ENCODE measurements at places on chromosomes 13 and 19.

GRCh38 chr19:15894359-15894758, 3.5 kb downstream of the CYP4F2 start:
- DNase-seq = no peak

GRCh38 chr19:7018828-7019227, 2.4 kb downstream of the MBD3L2B start:
- no peak for DNase-seq

- no peak for DNase-seq
Measured at GRCh38 chr13:94595001-94595949, 677 bp downstream of the TGDS start.

- DNase-seq = no peak
Measured at GRCh38 chr13:47519626-47520025, 481.4 kb downstream of the SUCLA2 start.

DNA sequence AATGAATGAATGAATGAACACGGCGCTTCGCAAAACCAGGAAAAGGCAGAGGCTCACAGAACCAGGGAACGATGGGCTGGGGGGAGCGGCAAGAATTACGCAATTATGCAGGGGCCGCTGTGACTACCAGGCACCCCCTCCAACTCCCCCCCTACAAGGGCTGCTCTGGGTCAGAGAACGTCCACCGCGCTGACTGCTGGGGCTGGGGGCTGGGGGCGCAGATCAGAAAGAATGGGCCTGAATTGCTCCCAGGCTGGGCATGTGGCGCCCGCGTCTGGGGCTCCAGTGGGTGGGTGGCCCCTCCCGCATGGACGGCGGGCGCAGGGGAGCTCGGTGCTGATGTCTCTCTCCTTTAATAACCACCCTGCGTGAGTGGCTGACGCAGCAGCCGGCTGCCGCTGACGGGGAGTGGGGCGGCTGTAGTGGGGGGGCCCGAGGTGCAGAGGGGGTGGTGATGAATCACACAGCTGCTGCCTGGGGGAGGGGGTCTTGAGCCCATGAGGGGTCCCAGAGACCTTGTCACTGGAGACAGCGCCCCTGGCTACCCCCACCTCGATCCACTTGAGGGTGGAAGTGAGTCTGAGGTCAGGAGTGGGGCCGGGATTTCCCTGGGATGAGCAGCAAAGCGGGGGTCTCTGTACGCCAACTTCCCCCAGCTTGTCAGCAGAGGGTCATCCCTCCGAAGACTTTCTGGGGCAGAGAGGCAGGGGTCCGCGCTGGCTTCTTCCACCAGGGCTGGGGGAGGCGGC, 1.5 kb upstream of the CIRBP start:
- DNase-seq = no peak

DNA sequence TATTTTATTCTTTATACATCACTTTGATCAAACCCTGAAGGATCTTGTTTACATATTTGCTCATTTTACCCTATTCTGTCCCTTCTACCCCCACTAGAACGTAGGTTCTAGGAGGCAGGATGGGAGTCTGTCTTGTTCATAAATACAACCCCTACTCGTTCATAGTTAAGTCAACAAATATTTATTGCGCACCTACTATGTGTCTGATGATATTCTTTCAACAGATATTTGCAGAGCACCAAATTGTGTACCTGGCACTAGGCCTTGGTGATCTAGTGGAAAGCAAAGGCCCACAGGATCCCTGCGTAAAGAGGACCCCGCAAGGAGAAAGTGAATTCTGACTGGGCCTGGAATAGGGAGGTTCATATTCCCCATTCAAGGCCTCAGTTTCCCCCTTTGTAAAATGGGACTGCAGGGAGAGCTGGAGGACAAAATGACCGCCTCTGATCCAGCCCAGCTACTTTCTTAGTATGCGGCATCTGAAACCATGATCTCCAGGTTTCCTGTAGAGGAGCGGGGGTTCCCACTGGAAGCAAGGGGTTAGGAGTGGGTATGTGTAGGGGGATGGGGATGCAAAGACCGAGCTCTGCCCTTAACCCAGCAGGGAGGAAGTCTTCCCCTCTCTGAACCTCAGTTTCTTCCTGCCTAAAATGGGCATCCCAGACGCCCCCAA, 534 bp upstream of the GEMIN7 start:
- no peak for DNase-seq

DNA sequence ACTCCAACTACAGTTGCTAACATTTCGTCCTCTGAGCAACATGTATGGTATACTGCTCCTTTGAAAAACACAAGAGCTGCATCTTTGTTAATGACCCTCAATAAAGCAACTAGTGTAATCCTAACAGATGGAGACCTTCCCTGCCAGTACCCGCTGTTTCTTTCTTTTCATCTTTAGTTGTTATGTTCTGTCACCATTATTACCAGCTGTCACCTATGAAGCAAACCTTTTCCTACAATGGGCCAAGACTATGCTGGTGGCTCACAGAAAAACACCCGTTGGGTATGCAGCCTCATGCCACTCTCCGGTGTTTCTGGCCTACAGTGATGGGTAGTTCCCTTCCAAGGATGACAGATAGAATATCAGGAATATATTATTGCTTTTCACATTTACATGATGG, 29.7 kb upstream of the CYSLTR2 start:
- DNase-seq = no peak

- DNase-seq = no peak
Measured at GRCh38 chr19:47003611-47004465, 15.8 kb upstream of the NPAS1 start.

- no peak for DNase-seq
Measured at GRCh38 chr19:12723381-12723640, 421 bp downstream of the TNPO2 start.

- DNase-seq = no peak
Measured at GRCh38 chr13:24287748-24288287, 21.6 kb upstream of the C1QTNF9 start.

GRCh38 chr13:25579221-25579620, 207.4 kb downstream of the ATP8A2 start:
- DNase-seq = no peak

DNA sequence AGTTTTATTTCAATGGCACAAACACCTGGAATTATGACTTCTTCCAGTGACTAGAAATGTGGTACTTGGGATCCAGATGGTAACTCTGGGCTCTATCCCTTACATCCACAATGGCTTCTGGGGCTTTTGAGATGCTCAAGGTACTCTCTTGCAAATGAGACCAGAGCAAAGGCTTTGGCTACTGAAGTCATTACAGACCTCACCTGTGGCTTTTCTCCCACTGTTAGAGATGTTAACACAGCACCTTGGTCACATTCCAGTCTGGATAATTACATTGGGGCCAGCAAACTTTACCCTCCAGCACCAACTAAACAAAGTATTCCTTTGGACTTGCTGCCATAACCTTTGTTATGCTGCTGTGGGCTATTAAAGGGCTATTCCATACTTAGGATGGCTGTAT, 6.1 kb downstream of the ENOX1 start:
- DNase-seq = no peak

DNA sequence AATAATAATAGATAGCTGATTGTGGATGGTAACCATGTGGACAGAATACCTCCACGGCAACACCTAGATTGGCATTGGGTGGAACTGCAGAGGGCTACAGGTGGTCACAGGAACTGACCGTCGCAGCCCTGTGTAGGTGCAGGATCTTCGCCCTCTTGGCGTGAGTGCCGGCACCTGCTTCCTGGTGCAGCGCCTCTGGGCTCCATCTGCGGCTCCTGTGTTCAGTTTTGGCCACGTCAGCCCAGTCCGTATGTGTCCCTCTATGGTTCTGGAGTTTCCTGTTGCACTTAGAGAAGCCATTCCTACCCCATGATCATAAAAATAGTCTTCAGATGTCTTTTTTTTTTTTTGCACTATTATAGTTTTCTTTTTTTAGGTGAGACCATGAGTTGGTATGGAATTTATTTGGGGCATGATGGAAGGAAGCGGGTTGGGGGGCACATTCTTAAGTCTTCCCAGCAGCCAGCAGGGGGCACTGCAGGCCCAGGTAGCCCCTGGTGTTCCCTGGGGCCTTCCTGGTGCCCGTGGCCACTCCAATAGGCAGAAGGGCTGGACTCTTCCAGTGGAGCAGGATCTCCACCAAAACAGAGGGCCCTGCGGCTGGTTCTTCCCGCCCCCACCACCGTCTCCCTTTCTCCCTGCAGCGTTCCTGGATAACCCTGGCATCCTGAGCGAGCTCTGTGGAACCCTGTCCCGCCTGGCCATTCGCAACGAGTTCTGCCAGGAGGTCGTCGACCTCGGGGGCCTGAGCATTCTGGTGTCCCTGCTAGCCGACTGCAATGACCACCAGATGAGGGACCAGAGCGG, 10.1 kb upstream of the SLC25A42 start:
- DNase-seq = no peak

- DNase-seq = no peak
Measured at GRCh38 chr19:2209408-2209807, 26.7 kb downstream of the PLEKHJ1 start.

- DNase-seq = no peak
Measured at GRCh38 chr19:42111811-42112210, 20.4 kb downstream of the POU2F2 start.

Measured in omental fat pad (tissue), 4 donors.